ENCODE measurements at places on chromosomes 2 and 18. TPM values are rescaled to one million over a fixed set of nuclear protein-coding genes. Genes with fewer than 3 reads are reported as not detected.
A peak's percentile ranks its signal among the peaks of the same experiment; 100 is the strongest.

NIF3L1 gene
- 55.3 TPM for total RNA-seq

NR4A2 gene
- total RNA-seq = 8.7 TPM

CHN1 gene
- total RNA-seq = 7.8 TPM

TUBB8B gene
- total RNA-seq = not detected

LYG2 gene
- not detected for total RNA-seq

TNFAIP6 gene
- total RNA-seq = 13.6 TPM

- no peaks in the 10 kb centered on the region for H3K4me1 ChIP-seq
- H3K27ac ChIP-seq = no peak overlapping the region
- H3K27me3 ChIP-seq = no peaks in the 10 kb centered on the region
- DNase-seq = no peak
- H3K4me3 ChIP-seq = no peak overlapping the region
- H3K36me3 ChIP-seq = no peaks in the 10 kb centered on the region
These were observed 165.2 kb downstream of the TRIB2 start for GRCh38 chr2:12881952-12882351.

- no peak for DNase-seq
- no peaks in the 10 kb centered on the region for H3K36me3 ChIP-seq
- no peaks in the 10 kb centered on the region for H3K27me3 ChIP-seq
- H3K4me3 ChIP-seq = no peak overlapping the region
These were observed 438.8 kb upstream of the CDH20 start for GRCh38 chr18:60894254-60894945.

DNA sequence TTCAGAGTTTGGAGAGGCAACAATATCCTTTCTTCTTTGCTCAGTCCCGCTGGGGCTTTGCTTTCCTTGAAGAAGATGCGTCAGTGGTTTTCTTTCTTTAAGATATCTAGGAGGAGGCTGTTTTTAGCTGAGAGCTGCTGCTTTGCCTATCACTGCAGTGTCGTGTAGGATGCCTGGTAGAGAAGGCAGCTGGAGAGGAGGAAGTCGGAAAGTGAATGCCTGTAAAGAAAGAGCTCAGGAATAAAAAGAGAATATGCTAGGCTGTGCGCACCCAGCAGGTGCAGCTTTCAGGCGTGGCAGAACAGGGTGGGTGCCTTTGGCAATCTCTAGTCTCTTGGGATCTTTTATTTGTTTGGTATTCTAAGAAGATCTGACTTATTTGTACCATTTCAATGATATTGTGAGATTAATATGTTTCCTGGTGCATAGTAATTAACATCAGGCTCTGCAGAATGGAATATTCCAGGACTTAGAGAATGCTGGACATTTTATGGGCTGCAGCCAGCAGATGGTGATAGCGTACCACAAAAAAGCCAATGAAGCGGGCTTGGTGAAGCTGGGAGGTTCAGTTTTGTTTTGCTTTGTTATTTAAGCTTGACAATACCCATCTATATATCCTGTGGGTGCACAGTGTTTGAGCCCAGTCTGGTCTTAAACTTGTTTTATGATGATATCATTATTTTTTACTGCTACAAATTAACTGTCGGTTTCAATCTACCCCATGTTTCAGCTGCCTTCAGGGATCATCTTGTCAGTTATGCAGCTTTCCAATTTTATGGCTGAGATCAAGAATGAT is 34.9 kb downstream of the CAVIN2 start:
- H3K4me3 ChIP-seq = no peak overlapping the region
- H3K27ac ChIP-seq = no peak overlapping the region
- H3K36me3 ChIP-seq = no peaks in the 10 kb centered on the region
- no peaks in the 10 kb centered on the region for H3K4me1 ChIP-seq
- DNase-seq = no peak

DNA sequence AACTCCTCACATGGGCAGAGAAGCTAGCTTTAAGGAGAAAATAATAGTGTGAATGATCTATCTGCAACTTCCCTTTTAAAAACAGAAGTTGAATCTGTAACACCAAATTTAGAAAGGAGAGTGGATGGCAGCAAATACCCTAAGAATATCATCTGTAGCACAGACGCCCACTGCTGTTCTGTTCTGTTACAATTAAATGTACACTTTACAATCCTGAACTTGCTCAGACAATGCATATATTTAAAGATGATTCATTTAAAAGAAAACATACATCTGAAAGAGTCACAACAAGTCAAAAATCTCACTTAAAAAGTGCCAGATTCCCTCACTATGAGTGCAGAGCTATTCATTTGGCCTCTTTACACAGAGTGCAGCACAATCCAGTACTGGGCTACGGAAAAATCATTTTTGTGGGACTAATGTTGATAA is 8.0 kb upstream of the SERTAD2 start:
- no peak overlapping the region for H3K27ac ChIP-seq
- DNase-seq = no peak
- H3K4me1 ChIP-seq = no peaks in the 10 kb centered on the region
- H3K4me3 ChIP-seq = no peak overlapping the region
- no peaks in the 10 kb centered on the region for H3K27me3 ChIP-seq
- no peaks in the 10 kb centered on the region for H3K36me3 ChIP-seq

DNA sequence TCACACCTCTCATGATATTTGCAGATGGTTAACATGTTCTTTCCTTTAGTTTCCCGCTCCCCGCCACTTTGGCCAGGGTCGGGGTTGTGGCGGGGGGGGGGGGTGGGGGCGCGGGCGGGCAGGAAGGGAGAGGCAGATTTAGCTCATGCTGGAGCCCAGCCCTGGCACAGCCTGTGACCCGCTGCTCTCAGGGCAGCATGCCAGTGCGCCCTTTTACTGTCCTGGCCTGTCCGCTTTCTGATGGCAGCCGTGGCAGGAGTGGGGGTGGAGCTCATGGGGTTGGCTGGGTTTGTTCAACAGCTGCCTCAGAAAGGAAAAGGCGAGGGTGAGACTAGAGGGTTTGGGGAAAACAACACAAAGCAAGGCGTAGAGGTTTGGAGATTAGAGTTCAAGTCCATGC is 56.1 kb downstream of the TNP1 start:
- no peaks in the 10 kb centered on the region for H3K27me3 ChIP-seq
- H3K4me1 ChIP-seq = no peaks in the 10 kb centered on the region
- H3K4me3 ChIP-seq = no peak overlapping the region
- H3K27ac ChIP-seq = peak overlapping the region; percentile 86
- no peaks in the 10 kb centered on the region for H3K36me3 ChIP-seq

DNA sequence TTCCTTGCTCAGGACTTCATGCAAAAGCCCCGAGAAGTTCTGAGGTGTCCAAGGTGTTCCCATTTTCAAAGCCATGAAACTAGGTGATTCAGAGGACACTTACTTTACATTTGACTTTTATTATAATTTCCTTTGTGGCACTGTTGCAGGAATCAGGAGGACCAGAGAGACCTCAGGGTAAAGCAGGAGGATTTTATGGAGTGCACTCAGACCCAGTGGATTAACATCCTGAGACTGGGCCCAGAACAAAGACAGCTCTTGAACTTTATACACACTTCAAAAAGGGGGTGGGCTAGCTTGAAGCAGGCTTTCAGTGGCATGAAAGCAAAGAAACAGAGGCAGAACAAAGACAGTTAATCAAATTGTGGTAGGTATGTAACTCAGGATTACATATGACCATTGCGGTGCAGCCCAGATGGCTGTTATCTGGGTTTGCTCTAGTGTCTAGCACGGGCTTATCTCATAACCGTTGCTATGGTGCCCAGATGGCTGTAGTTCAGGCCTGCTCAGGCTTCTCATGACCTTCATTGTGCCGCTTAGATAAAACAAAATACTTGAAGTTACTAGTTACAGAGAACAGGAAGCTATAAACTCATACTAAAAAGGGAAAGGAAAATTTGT is 39.4 kb downstream of the TMEM182 start:
- no peak overlapping the region for H3K27ac ChIP-seq
- no peak overlapping the region for H3K4me3 ChIP-seq
- no peaks in the 10 kb centered on the region for H3K27me3 ChIP-seq
- H3K36me3 ChIP-seq = peaks cover 4% of the 10 kb centered on the region
- no peak for DNase-seq

GRCh38 chr2:69531186-69531585 is 94.0 kb upstream of the NFU1 start:
- H3K27ac ChIP-seq = no peak overlapping the region
- no peaks in the 10 kb centered on the region for H3K27me3 ChIP-seq
- DNase-seq = no peak
- peaks cover 44% of the 10 kb centered on the region for H3K36me3 ChIP-seq
- H3K4me1 ChIP-seq = no peaks in the 10 kb centered on the region

GRCh38 chr2:286774-287392 is 1.0 kb downstream of the ALKAL2 start:
- peaks cover 3% of the 10 kb centered on the region for H3K4me1 ChIP-seq
- peak overlapping the region; percentile 73 for H3K27ac ChIP-seq
- no peaks in the 10 kb centered on the region for H3K27me3 ChIP-seq
- DNase-seq = no peak
- peak overlapping the region; percentile 54 for H3K4me3 ChIP-seq
- peaks cover 8% of the 10 kb centered on the region for H3K36me3 ChIP-seq

DNA sequence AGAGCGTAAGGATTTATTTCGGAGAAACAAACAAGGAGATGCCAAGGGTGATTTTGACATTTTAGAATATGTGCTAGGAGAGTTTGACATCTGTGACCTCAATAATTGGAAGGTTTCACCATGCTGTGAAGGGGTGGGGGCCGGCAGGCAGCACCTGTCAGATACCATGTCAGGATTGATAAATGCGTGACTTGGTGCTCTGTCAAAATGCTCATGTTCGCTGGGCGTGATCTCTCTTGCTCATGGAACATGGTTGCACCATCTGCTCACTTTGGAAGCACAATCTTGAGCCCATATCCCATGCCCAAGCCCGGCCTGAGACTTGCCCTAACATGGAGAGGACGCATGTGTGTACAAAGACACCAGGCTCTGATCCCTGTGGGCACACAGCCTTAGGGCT is 347.6 kb downstream of the RNF144A start:
- no peaks in the 10 kb centered on the region for H3K36me3 ChIP-seq
- no peaks in the 10 kb centered on the region for H3K4me1 ChIP-seq
- DNase-seq = no peak
- H3K27me3 ChIP-seq = no peaks in the 10 kb centered on the region
- H3K4me3 ChIP-seq = no peak overlapping the region

DNA sequence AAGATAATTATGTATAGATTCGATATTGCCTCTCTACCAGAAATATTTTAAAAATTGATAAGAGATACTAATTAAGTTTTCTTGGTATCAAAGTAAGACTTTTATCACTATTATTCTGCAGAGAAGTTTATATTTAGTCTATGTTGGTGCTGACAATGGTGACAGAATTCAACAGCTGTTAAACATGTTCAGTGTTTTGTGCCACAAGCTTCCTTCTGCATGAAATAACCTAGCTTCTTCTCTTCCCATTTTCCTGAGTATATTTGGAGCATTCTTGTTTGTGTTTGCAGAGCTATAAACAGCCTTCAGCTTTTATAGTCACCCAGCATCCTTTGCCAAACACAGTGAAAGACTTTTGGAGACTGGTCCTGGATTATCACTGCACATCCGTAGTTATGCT is 229.2 kb upstream of the RAB12 start:
- no peak overlapping the region for H3K4me3 ChIP-seq
- H3K4me1 ChIP-seq = peaks cover 15% of the 10 kb centered on the region
- no peak for DNase-seq
- H3K27me3 ChIP-seq = no peaks in the 10 kb centered on the region
- no peak overlapping the region for H3K27ac ChIP-seq
- H3K36me3 ChIP-seq = peaks cover 2% of the 10 kb centered on the region

GRCh38 chr2:134228493-134228903 is 25.4 kb upstream of the MGAT5 start:
- H3K4me3 ChIP-seq = no peak overlapping the region
- no peak for DNase-seq
- no peaks in the 10 kb centered on the region for H3K36me3 ChIP-seq
- H3K4me1 ChIP-seq = no peaks in the 10 kb centered on the region
- no peaks in the 10 kb centered on the region for H3K27me3 ChIP-seq
- H3K27ac ChIP-seq = no peak overlapping the region

- no peaks in the 10 kb centered on the region for H3K4me1 ChIP-seq
- H3K27me3 ChIP-seq = no peaks in the 10 kb centered on the region
- peaks cover 54% of the 10 kb centered on the region for H3K36me3 ChIP-seq
- H3K27ac ChIP-seq = no peak overlapping the region
- H3K4me3 ChIP-seq = no peak overlapping the region
These were observed 81.1 kb downstream of the RAPH1 start for GRCh38 chr2:203453858-203454451.

DNA sequence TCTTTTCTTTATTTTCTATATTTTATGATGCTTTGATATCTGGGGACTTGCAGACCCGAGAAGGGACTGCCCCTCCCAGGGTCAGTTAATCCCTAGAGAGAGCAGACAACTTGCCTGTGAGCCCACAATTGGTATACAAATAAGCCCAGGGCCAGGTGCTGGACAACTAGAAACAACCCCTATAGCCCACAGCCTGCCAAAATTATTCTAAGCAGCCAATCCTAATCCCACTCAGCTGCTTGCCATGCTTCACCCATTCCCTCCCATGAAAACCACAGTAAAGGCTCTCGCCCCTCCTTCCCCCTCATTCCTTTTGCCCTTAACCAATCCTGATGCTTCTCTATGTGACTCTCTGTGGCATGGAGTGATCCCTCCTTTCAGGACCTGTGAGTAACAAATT is 380.7 kb downstream of the RBM43 start:
- no peaks in the 10 kb centered on the region for H3K27me3 ChIP-seq
- no peaks in the 10 kb centered on the region for H3K36me3 ChIP-seq
- no peak for DNase-seq
- H3K27ac ChIP-seq = no peak overlapping the region

- no peaks in the 10 kb centered on the region for H3K36me3 ChIP-seq
- no peak for DNase-seq
- H3K4me3 ChIP-seq = no peak overlapping the region
- H3K27me3 ChIP-seq = no peaks in the 10 kb centered on the region
- no peaks in the 10 kb centered on the region for H3K4me1 ChIP-seq
These were observed 255.3 kb upstream of the AGAP1 start for GRCh38 chr2:235238537-235238936.

- no peaks in the 10 kb centered on the region for H3K27me3 ChIP-seq
- H3K27ac ChIP-seq = no peak overlapping the region
- H3K4me1 ChIP-seq = no peaks in the 10 kb centered on the region
- no peak for DNase-seq
- peak overlapping the region; percentile 15 for H3K4me3 ChIP-seq
- H3K36me3 ChIP-seq = no peaks in the 10 kb centered on the region
These were observed 7.0 kb upstream of the EPG5 start for GRCh38 chr18:45974088-45974536.

DNA sequence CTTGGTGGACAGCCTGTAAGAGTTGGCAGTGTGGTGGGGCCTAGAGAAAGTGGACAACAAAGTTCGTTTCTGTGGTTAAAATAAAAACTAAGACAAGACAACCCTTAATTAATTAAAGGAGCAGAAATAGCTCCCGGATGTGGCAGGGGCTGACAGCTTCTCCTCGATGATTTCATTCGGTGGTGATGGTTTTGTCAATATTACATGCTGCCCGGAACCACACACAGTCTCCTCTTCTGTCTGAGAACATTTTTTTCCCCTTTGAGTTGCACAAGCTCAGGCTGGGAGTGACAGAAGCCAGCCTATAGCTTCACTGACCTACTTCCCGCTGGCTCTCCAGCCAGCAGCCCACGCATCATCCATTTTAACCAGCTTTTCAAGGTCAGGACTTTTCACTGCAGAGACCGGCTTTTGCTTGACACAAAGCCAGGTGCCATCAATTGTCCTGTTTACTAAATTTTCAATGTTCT is 378.8 kb downstream of the SLC4A3 start:
- peaks cover 7% of the 10 kb centered on the region for H3K4me1 ChIP-seq
- no peaks in the 10 kb centered on the region for H3K36me3 ChIP-seq
- H3K27ac ChIP-seq = no peak overlapping the region
- no peak overlapping the region for H3K4me3 ChIP-seq
- no peak for DNase-seq
- no peaks in the 10 kb centered on the region for H3K27me3 ChIP-seq
